ENCODE measurements at places on chromosomes 11 and 22.

DNA sequence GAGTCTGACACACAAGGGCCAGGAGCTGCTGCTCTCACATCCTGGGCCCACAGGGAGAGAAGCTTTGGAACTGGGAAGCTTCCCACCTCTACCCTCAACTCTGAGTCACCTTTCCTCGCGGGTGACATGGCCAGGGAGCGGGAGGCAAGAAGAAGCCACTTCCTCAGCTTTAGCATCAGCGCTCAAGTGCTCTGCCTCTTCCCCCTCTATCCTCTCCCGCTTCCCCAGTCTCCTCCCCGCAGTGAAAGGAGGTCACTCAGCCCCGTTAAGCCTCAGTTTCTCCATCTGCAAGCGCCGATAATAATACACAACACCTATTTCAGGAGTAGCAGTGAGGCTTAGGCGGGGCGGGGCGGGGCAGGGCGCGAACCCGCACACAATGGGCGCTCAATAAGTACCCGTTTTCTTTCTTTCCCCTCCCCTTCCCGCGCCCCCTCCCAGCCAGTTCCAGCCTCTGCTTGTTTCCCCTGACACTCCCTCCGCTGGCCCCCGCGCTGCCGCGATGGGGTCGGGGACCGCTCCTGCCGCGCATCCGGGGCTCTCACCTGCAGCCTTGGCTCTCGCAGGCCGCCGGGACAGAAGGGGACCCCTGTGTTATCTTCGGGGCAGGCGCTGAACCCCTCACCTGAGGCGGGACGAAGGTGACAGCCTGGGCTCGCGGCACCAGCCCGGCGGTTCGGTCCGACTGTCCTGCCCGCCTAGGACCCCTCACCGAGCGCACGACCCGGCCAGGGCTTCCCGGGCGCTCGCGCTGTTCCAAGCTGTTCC is 892 bp downstream of the GDPD5 start:
- DNase-seq, result peak; percentile 53

GRCh38 chr22:50713008-50713385 is 25.0 kb upstream of the ACR start:
- no peak for DNase-seq

DNA sequence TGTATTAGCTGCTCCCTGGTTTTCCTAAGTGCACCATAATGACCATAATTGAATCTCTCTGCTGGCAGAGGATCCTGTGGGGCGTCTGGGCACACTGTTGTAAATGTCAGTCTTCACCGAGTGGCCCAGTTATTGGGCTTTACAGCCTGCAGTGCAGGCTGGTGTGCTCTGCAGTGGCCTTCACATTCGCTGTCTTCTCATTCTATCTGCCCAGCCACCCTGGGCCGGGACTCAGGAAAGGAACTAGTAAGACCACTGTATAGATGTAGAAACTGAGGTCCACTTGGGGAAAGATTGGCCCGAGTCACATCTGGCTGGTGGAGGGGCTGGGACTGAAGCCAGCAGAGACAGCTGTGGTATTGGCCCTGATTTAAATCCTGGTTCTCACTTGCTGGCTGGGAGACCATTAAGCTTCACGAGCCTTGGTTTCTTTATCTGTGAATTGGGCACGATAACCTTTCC is 49.3 kb downstream of the TSPAN18 start:
- no peak for DNase-seq

- DNase-seq, result no peak
Observed at GRCh38 chr11:63762654-63763495, 5.7 kb downstream of the ZFTA start.

GRCh38 chr22:37681556-37682049 is 4.5 kb upstream of the NOL12 start:
- DNase-seq, result peak; percentile 79

DNA sequence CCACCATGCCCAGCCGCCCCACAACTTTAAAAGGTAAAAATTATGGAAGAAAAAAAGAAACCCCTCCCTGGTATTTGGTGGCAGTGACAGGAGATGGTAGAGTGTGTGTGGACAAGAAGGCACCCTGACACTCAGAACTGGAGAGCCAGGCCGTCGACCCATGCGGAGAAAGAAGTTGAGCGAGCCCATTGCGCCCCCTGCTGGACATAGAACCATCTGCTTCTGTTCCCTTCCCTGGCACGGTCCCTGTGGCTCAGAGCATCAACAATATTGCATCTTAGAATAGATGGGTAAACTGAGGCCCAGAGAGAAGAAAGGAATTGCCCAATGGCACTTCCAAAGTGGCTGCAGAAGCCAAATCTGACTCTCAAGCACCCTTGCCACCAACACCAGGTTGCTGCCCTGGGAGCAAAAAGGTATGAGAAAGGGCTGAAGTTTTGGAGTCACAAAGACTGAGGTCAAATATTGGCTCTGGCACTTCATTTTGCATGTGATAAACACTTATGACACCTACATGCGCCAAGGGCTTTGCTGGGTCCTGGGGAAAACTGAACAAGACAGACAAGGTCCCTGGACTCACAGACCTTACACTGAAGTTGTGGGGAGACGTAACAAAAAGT is 8.6 kb downstream of the MRPL11 start:
- DNase-seq, result peak; percentile 72

DNA sequence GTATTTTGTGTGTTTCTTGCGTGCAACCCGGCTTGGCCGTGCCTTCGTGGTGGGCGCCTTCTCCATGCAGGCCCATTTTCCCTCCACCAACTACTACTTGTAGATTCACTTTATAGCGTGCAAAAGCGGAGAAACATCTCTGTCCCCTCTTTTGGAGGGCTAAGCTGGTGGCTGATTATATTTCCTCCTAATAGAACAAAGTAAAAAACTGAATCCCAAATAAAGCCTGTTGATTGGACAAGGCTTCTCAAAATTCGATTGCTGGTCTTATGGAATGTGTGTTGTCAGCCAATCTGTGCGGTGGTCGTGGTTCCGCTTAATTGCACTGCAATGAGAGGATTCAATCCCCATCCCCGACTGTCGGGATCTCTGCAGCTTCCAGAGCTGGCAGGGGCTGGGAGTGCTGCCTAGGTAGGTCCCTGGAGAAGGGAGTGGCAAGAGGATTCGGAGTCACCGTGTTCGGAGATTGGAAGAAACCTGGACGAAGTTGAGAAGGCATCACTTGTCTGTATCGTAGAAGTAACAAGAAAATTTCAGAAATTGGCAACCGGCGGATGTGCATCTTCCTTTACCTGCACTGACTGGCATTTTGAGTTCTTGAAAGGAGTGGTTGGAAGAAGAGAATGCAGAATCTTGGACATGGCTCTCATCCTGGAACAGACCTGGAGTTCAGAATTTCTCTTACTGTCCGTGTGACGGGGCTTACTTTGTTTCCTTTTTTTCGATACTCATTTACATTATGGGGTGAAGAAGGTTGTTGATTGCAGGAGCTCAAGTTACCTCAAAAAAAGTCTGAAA is 1.1 kb downstream of the HMGXB4 start:
- DNase-seq, result peak; percentile 62

- DNase-seq, result no peak
Observed at GRCh38 chr11:17400048-17400775, 11.8 kb upstream of the KCNJ11 start.

- no peak for DNase-seq
Observed at GRCh38 chr11:47887910-47888569, 39.9 kb upstream of the NUP160 start.

DNA sequence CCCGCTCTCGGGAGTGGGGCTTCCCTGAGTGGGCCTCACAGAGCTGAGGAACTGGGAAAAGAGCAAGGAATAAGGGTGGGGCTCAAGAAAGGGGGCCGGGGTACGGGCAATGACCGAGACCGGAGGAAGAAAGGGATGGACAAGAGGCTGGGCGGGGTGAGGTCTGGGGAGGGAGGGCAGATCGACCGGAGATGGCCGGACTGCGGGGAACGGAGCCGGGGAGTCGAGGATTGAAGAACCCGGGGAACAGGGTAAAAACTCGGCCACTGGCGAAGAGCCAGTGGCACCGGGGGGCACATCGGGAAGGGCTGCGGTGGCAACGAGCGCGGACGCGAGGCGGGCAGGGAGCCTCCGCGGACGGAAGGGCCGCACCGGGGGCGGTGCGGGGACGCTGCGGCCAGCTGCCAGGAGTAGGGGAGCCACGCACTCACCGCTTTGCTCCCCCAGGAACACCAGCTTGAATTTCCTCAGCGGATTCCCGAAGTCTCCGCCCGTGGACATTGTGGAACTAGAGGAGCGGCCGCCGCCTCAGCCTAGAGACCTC is 667 bp downstream of the RAB6A start:
- DNase-seq, result peak; percentile 49
